ENCODE measurements at places on chromosomes 13 and 19.
A peak's percentile ranks its signal among the peaks of the same experiment; 100 is the strongest.

DNA sequence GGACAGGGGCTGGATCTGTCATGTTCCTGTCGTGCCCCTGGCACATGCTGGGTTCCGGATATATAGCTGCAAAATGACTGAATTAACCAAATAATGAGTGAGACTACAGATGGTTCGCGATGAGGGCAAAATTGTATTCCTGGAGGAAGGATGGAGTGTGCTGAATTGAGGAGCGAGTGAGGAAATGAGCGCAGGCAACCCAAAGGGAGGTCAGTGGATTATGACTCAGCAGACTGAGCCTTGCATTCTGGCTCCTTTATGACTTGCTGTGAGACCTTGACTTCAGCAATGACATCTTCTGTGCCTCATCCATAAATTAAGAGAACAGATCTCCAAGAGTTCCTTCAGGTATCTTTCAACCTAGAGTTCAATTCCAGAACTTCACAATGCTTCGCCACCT, 115.0 kb upstream of the CLDN10 start:
- no peak for DNase-seq

DNA sequence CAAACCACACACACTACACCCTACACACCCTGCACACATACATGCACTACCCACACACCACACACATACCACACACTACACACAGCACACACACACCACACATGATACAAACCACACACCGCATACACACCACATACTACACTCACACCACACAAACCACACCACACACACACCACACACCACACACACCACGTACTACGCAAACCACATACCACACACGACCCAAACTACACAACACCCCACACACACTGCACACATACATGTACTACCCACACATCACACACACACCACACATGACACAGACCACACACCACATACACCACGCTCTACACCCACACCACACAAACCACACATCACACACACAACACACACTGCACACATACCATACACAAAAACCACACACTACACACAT, 6.6 kb downstream of the MAG start:
- no peak for DNase-seq

GRCh38 chr19:3423183-3423829, 56.9 kb downstream of the NFIC start:
- no peak for DNase-seq

- no peak for DNase-seq
Observed at GRCh38 chr13:111966933-111967332, 100.0 kb upstream of the SOX1 start.

DNA sequence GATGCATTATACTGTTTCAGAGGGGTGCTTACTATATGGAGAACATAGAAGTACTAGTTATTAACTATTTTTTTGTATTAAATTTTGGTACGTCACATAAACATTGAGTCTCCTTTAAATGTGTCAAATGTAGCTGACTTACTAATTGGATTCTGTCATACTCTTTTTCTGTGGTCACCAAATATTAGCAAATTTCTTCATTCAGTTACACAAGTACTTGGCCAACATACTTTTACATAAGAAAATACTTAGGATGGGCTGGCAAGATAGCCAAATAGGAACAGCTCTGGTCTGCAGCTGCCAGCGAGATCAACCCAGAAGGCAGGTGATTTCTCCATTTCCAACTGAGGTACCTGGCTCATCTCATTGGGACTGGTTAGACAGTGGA, 19.2 kb downstream of the LPAR6 start:
- DNase-seq: no peak

GRCh38 chr19:50693064-50693975, 26.3 kb downstream of the SHANK1 start:
- DNase-seq: no peak

DNA sequence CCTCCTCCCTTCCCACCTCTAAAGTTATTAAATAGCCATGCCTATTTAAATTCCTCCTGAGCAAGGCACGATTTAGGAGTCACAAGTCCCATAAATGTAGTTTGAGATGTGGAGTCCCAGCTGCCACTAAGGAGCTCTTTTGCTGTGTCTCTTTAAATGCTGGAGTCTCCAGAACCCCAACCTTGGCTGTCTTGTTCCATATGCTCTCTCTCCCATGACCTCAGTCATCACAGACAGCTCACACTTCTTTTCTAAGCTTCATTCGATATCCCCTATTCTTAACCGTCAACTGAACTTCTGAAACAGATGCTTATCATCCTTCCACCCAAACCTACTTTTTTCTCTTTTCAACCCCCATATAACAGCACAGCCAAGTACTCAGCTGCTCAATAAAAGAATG, 197.1 kb downstream of the VWA8 start:
- no peak for DNase-seq

GRCh38 chr13:46866150-46866549, 30.7 kb downstream of the HTR2A start:
- peak; percentile 22 for DNase-seq

- peak; percentile 51 for DNase-seq
Observed at GRCh38 chr19:51712461-51713081, 11.2 kb downstream of the HAS1 start.
